ENCODE measurements at places on chromosomes 2 and 18.
A peak's percentile ranks its signal among the peaks of the same experiment; 100 is the strongest.

DNA sequence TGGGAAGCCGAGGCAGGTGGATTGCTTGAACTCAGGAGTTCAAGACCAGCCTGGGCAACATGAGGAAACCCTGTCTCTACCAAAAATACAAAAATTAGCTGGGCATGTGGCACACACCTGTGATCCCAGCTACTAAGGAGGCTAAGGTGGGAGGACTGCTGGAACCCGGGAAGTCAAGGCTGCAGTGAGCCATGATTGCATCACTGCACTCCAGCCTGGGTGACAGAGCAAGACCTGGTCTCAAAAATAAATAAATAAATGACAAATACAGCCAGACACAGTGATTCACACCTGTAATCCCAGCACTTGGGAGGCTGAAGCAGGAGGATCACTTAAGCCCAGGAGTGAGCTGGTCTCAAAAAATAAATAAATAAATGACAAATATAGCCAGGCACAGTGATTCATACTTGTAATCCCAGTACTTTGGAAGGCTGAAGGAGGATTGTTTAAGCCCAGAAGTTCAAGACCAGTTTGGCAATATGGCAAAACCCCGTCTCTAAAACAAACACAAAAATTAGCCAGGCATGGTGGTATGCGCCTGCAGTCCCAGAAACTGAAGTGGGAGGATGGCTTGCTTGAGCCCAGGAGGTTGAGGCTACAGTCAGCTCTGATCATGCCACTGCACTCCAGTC, 6.2 kb downstream of the KANSL3 start:
- DNase-seq: no peak

GRCh38 chr18:79875931-79876461, 75.5 kb downstream of the SLC66A2 start:
- no peak for DNase-seq

DNA sequence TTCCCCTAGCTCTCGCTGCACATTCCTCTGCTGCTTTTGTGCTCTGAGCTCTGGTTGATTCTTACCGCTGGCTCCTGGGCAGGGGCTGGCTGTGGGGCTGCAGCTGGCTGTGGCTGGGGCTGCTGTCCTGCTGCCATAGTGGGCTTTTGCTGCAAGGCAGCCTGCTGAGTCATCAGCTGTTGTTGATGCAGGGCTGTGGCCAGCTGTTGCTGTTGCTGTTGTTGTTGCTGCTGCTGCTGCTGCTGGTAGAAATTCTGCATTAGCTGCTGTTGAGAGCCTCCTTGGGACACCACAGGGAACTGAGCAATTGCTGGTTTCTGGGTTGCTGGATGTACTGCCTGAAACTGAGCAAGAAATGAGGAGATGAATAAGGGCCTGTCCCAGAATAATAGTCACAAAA, 77.2 kb upstream of the NFU1 start:
- DNase-seq: peak; percentile 54

- DNase-seq: no peak
Observed at GRCh38 chr2:171814883-171815282, 79.2 kb downstream of the SLC25A12 start.

DNA sequence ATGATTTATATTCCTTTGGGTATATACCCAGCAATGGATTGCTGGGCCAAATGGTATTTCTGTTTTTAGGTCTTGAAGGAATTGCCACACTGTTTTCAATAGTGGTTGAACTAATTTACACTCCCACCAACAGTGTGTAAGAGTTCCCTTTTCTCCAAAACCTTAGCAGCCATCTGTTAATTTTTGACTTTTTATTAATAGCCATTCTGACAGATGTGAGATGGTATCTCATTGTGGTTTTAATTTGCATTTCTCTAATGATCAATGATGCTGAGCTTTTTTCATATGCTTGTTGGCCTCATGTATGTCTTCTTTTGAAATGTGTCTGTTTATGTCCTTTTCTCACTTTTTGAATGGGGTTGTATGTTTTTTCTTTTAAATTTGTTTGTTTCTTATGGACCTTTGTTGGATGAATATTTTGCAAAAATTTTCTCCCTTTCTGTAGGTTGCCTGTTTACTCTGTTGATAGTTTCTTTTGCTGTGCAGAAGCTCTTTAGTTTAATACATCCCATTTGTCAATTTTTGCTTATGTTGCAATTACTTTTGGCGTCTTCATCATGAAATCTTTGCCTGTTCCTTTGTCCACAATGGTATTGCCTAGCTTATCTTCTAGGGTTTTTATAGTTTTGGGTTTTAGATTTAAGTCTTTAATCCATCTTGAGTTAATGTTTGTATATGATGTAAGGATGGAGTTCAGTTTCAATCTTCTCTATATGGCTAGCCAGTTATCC, 119.7 kb upstream of the XIRP2 start:
- no peak for DNase-seq

DNA sequence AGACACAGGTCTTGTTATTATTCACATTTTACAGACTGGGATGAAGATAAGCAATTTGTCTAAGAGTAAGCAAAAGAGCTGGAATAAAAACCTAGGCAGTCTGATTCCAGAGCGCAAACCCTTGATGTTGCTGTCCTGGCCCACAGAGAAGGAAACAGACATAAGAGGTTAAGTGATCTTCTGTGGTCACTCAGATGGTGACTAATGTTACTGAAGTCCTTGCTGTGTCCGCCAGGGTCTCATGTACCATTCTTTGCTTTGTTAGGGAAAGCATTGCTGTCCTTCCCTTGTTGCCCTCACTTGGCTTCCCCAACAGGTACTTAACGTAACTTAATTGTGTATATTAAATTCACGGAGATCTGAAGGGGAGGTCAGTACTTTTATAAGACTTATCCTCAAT, 14.9 kb upstream of the FAP start:
- DNase-seq: no peak

DNA sequence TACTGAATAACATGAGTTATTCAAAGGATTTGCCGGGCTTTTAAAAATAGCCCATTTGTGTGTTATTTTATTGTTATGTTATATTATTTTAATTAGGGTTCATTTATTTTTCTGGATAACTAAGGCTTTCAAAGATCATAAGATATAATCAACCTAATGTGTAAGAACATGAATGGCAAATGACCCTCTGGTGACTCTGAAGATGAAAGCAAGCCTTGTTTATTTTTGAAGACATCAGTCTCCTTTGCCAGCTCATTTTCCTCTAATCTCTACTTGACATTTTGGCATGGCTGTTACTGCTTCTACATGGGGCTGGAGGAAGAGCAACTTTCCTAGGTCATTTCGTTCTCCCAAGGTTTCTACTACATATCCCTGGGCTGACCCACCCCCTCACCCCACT, 10.6 kb downstream of the FAP start:
- DNase-seq: no peak

DNA sequence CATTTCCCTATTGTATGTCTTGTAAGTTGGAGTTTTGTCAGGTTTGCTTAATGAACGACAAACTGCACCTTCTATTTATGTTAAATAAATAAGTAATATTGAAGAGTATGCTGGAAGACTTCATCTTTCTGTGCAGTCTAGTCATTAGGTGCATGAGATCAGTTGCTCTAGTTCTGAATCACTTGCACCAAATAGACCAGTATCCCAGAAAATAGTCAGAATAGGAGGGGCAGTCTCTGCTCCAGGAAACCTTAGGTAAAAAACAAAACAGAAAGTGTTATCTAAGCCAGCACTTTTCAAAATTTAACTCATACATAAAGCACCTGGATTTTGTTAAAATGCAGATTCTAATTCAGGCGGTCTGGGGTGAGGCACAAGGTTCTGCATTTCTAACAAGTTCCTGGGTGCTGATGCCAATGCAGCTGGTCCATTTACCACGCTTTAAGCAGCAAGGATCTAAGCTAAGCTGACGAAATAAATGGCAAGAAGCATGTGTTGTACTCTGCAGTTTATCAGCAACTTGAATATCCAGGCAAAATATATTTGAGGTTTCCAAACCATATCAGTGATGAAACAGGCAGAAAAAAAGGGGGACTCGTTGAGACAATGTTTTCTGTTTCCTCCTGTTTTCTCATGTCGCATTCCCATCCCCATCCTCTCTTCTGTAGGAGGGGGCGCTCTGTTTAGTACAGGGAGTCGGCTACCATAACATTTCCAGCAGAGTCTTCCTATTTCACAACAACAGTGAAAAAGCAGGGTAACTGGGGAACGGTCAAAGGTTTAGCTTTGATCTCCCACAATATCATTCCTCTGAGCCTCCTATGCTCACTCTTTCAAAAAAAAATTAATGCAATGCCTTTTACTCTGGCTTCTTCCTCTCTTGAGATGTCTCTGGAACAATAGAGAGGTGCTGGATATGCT, 106.4 kb downstream of the MBD2 start:
- DNase-seq: no peak

GRCh38 chr18:10045296-10045891, 131.6 kb downstream of the VAPA start:
- no peak for DNase-seq

DNA sequence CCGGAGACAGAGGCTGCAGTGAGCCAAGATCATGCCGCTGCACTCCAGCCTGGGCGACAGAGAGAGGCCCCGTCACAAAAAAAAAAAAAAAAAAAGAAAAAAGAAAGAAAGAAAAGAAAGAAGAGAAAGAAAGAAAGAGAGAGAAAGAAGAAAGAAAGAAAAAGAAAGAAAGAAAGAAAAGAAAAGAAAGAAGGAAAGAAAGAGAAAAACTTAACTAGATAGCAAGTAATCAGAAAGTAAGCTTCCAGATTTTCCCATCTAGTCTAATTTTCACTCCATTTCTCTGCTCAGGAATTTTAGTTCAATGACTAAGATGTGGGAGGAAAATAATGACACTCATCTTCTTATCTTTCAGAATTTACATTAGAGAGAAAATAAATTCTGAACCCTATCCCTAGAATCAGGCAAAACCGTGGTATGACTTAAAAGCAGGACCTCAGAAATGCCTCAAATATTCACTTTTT, 2.4 kb downstream of the GFPT1 start:
- DNase-seq: no peak

DNA sequence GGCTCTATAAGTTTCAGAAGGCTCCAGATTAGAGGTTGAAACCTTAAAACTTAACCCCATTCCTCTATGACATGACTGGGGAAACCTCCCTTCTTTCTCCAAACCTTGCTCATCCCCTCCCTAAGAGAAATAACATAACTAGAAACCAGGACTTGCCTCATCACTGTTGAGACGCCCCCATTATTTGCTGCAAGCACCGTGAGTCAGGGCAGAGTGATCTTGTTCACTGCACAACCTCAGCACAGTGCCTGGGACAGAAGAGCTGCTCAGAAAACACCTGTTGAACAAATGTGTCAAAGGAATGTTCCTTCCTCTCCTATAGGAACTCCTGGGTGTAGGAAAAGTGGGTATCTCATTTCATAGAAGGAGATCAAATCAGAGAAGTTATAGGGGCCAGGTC, 132.7 kb upstream of the CTAGE1 start:
- no peak for DNase-seq

DNA sequence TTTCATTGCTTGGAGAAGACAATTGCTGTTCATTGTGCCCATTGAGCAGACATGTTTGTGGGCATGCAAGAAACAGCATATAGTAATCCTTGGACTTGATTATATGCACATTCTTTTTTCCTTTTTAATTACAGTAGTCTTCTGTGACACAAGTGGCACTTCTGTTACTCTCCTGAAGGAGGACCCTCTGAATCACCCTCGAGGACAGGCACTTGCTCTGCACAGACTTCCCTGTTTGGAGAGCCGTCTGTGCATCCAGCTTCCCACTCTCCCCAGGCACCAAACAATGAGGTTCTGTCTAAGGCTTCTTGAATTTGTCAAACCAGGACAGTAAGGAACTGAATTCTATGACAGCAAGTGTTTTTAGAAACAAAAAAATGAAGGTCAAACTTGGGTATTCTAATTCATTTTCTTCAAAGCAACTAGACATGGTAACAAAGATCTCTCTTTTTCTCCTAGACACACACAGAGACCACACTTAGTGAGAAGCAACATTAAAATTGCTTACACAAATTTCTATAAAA, 844.6 kb upstream of the ID2 start:
- no peak for DNase-seq

GRCh38 chr18:46719388-46719787, 37.5 kb downstream of the ST8SIA5 start:
- no peak for DNase-seq

GRCh38 chr18:2409906-2410305, 161.4 kb downstream of the METTL4 start:
- DNase-seq: no peak

- DNase-seq: no peak
Observed at GRCh38 chr2:64455545-64455944, 1.6 kb downstream of the LGALSL start.

DNA sequence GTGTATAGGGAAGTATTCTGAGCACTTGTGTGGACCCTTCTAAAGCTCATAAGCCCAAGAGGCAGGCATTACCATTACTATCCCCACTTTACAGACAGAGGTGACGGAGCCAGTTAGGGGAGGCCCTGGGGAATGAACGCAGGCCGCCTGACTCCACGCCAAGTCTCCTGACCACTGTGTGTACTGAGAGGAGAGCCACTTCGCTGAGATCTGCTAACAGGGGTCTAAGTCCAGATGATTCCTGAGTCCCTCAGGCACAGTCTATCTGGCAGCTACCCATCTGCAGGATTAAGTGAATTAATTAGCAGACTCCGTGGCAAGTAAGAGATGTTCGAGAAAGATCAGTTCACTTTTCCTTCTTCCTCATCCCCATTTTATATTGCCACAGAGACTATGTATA, 13.7 kb downstream of the CYB5A start:
- DNase-seq: no peak

GRCh38 chr2:69644506-69644979, 1.0 kb upstream of the AAK1 start:
- no peak for DNase-seq

DNA sequence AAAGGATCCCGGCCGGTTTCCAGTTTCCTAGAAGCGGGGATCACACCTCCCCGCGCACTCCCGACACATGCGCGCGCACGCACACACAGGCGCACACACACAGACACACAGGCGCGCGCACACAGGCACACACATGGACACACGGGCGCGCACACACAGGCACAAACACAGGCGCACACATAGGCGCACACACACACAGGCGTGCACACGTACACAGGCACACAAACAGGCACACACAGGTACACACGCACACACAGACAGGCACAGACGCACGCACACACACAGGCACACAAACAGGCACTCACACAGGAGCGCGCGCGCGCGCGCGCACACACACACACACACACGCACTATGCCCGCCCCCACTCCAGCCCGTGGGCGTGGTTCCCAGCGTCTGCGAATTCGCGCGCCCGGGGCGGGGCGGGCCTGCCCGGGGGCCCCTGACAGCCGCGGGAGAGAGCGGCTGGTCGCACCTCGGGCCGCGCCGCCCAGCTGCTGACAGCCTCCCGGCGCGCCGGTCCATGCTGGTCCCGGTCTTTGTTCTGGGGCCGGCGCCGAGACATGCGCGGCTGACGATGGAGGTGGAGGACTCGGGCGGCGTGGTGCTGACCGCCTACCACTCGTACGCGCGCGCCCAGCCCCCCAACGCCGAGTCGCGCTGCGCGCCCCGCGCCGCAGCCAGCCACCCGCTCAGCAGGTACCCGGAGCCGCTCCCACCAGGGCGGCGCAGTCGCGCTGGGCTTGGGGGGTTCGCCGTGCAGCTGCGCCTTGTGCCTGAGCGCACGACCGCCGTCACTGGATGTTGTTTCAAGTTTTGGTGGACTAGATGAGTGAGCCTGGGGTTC, at the start of gene ARHGAP28:
ARHGAP28 (plus strand) TSS at position 470 of the 845 bp plus-strand sequence; CDS start at position 576, 106 bp downstream.
- peak; percentile 96 for DNase-seq

Measured in femur (tissue), 1 donor.